Upper lobe of left lung (tissue), 6 donors: ENCODE measurements at places on chromosomes 5 and 9. TPM values are rescaled to one million over a fixed set of nuclear protein-coding genes. Genes with fewer than 3 reads are reported as not detected.

SERF1A gene
- total RNA-seq: 9.0 TPM

- no peak overlapping the region for H3K4me3 ChIP-seq
- no peak overlapping the region for H3K27ac ChIP-seq
- peaks cover 12% of the 10 kb centered on the region for H3K27me3 ChIP-seq
- no peak for DNase-seq
- no peaks in the 10 kb centered on the region for H3K36me3 ChIP-seq
- peaks cover 29% of the 10 kb centered on the region for H3K4me1 ChIP-seq
Measured at GRCh38 chr5:154608531-154609011, 130.5 kb upstream of the HAND1 start.

DNA sequence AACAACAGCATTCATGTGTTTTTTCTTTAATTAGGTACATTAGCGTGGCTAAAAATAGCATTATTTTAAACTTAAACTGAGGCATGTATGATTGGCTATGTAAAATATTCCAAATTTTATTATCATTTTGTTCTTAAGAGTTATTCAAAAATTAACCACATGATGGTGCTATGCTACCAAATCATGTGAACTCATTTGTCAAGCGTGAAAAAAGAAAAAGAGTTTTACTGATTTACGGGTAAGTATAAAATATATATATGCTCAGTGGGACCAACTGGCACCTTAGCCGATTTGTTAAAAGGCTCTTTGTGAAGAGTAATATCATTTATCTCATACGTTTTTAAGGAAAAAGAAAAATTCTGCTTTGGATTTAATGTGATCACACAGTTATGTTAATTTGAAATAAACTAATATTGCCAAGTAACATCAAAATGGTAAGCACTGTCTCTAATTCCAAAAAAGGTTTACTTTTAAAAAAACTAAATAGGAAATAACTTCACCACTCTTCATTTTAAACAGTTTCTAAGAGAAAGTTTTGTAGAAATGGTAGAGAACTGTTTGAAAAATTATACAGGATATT is 1042.3 kb downstream of the CDH12 start:
- DNase-seq: no peak
- H3K27me3 ChIP-seq: no peaks in the 10 kb centered on the region
- no peak overlapping the region for H3K4me3 ChIP-seq
- no peaks in the 10 kb centered on the region for H3K4me1 ChIP-seq

INSL6 gene
- total RNA-seq: not detected

PCDHGC3 gene
- 61.7 TPM for total RNA-seq

DNA sequence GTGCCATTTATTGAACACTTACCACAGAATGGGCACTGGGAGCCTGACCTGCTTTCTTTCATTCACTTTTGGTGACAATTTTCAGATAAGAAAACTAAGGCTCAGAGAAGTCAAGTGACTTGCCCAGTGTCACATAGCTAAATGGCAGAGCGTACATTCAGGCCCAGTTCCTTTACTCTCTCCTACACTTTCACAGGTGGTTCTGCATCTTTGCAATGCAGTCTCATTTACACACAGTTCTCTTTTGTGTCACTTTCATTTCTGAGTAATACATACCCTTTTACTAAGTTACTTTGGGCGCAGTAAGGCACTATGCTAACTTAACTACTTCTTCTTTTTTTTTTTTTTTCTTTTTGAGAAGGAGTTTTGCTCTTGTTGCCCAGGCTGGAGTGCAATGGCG is 8.3 kb downstream of the NFIL3 start:
- no peaks in the 10 kb centered on the region for H3K27me3 ChIP-seq
- H3K4me3 ChIP-seq: no peak overlapping the region

NR5A1 gene
- 0.30 TPM for total RNA-seq

- peaks cover 32% of the 10 kb centered on the region for H3K4me1 ChIP-seq
- no peak overlapping the region for H3K4me3 ChIP-seq
- no peak for DNase-seq
- H3K27ac ChIP-seq: peak overlapping the region; percentile 99
- no peaks in the 10 kb centered on the region for H3K36me3 ChIP-seq
Measured at GRCh38 chr9:33813712-33814641, 3.0 kb upstream of the UBE2R2 start.

DNA sequence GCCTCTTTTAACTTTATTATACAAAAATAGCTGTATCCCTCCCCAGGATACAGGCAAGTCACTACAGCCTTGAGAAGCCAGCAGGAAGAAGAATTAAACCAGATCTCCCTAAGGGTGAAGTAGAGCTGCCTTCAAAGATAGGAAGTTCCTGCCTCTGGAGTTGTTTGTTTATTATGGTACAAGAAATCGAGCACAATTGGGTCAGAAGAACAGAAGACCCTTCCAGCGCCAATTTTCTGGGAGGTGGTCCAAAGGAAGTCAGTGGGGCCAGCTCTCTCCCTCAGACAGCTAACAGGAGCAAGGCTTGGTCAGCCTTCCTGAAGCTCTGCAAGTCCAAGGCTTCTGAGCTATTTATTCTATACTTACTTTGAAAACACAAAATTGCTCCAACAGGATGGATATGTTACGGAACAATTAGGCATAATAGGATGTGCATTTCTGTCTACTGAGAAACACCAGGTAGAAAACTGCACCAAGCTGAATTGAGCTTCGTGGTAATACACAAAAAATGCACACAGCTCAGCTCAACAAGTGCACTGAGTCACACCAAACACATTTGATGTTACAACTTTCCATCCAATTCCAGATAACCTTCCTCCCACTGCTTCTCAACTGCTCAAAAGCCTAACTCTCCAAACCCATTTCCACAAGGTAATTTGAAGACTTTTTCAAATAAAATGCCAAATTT is 16.0 kb downstream of the SERINC5 start:
- no peaks in the 10 kb centered on the region for H3K36me3 ChIP-seq
- H3K27ac ChIP-seq: peak overlapping the region; percentile 35
- peaks cover 15% of the 10 kb centered on the region for H3K4me1 ChIP-seq
- no peak for DNase-seq
- H3K4me3 ChIP-seq: no peak overlapping the region

CRHBP gene
- total RNA-seq: 0.30 TPM

- H3K4me1 ChIP-seq: no peaks in the 10 kb centered on the region
- no peaks in the 10 kb centered on the region for H3K27me3 ChIP-seq
- H3K27ac ChIP-seq: no peak overlapping the region
- no peak for DNase-seq
Measured at GRCh38 chr9:91786132-91786896, 163.7 kb downstream of the ROR2 start.

DNA sequence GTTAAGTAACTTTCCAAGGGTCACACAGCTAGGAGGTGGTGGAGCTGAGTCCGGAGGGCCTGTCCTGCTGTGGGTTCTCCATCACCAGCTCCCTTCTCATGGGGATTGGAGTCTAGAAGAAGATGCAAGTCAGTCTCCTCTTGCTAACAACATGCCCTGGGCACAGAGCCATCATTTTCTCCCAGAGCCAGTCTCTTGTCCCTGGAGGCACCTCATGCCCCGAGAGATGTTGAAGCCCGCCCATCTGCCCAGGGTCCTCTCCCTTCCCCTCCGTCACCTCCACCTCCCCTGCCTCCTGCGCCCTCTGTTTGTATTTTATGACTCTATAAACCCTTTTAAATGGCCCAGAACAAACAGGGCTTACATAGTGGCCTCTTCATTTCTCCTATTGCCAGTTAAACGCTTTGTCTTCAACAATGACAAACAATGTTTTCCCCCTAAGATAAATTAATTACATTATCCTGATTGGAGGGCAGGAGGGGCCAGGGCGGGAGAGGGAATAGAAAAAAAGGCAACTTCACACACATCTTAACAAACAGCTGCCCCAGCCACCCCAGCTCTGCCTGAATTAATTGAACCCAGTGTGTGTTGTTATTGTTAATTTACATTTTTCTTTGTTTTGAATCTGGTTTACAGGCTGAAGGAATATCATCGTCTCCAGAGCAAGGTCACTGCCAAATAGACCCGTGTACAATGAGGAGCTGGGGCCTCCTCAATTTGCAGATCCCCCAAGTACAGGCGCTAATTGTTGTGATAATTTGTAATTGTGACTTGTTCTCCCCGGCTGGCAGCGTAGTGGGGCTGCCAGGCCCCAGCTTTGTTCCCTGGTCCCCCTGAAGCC is 55.8 kb downstream of the ASS1 start:
- no peak overlapping the region for H3K27ac ChIP-seq
- no peaks in the 10 kb centered on the region for H3K27me3 ChIP-seq
- H3K36me3 ChIP-seq: peaks cover 20% of the 10 kb centered on the region
- DNase-seq: no peak
- no peak overlapping the region for H3K4me3 ChIP-seq
- H3K4me1 ChIP-seq: no peaks in the 10 kb centered on the region

- H3K4me1 ChIP-seq: no peaks in the 10 kb centered on the region
- no peaks in the 10 kb centered on the region for H3K36me3 ChIP-seq
- H3K27me3 ChIP-seq: no peaks in the 10 kb centered on the region
Measured at GRCh38 chr9:113645978-113646253, 182.4 kb downstream of the RGS3 start.

GRCh38 chr5:893711-894110 is 1.0 kb downstream of the TRIP13 start:
- H3K27me3 ChIP-seq: no peaks in the 10 kb centered on the region
- no peak overlapping the region for H3K27ac ChIP-seq
- H3K4me3 ChIP-seq: no peak overlapping the region
- H3K36me3 ChIP-seq: peaks cover 14% of the 10 kb centered on the region

GRCh38 chr9:136521537-136521936 is 24.3 kb downstream of the NOTCH1 start:
- no peaks in the 10 kb centered on the region for H3K27me3 ChIP-seq
- H3K27ac ChIP-seq: peak overlapping the region; percentile 80
- peaks cover 17% of the 10 kb centered on the region for H3K36me3 ChIP-seq
- H3K4me3 ChIP-seq: no peak overlapping the region
- no peak for DNase-seq

DNA sequence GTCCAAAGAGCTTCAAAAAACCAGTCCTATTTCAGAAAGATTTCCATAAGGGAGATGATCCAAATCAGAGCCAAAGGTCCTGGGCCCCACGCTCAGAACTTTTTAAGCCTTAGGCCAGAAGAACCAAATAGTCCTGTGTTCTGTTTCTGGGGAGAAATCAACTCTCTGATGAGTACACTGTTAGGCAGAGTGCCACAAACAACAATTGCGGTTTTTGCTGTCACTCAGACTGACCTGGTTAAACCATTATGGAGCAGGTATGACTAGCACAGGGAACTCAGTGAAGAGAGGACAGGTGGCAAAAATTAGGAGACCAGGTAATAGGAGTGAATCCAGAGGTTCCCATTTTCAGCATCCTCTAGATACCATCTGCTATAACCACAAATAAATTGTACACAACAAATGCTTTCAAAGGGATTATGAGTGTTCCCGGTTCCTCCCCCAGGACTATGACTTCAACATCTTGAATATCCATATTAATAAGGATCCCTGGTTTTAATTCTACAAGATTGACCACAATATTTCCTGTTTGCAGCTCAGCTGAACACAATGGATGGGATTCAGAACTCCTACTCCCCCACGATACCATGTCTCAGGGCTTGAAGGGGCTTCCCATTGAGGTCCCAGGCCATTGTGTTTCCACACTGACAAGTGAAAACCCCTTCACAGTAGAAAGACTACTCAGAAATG is 52.1 kb upstream of the FREM1 start:
- H3K4me3 ChIP-seq: no peak overlapping the region
- H3K36me3 ChIP-seq: no peaks in the 10 kb centered on the region
- no peak overlapping the region for H3K27ac ChIP-seq
- no peaks in the 10 kb centered on the region for H3K27me3 ChIP-seq

GRCh38 chr9:69500896-69501295 is 171.3 kb downstream of the APBA1 start:
- H3K27ac ChIP-seq: no peak overlapping the region
- H3K36me3 ChIP-seq: no peaks in the 10 kb centered on the region
- H3K4me1 ChIP-seq: no peaks in the 10 kb centered on the region
- no peak for DNase-seq
- H3K4me3 ChIP-seq: no peak overlapping the region
- H3K27me3 ChIP-seq: no peaks in the 10 kb centered on the region

GRCh38 chr5:171570244-171570825 is 150.9 kb downstream of the FGF18 start:
- no peaks in the 10 kb centered on the region for H3K4me1 ChIP-seq
- H3K4me3 ChIP-seq: no peak overlapping the region
- no peak for DNase-seq
- no peaks in the 10 kb centered on the region for H3K36me3 ChIP-seq
- no peaks in the 10 kb centered on the region for H3K27me3 ChIP-seq

COL23A1 gene
- 3.1 TPM for total RNA-seq

QRFP gene
- total RNA-seq: not detected

DNA sequence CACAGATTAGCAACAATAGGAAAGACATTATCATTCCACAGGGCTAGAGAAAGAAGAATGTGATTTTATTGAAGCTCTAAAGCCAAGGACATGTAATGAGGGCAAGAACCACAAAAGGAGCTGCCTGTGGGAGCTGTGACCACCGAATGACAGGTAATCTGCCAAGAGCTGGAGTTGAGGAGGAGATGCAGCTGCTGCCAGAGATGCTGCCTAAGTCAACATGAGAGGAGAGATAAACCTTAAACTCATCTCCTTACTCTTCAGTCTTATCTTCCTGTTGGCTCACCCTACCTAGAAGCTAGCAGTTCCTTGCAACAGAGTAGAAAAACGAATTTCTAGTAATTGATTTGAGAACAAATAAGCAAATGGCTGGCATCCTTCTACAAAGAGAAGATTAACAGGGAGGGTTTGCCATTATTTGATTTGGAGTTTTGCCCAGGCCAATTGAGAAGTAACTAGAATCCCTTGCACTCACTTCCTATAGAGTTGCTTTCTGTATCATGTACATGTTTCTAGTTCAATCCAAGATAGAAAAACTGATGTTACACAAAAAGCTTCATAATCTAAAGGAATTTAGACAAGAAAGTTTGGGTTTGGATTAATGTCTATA is 539.2 kb downstream of the TLE1 start:
- no peaks in the 10 kb centered on the region for H3K27me3 ChIP-seq
- H3K36me3 ChIP-seq: no peaks in the 10 kb centered on the region
- H3K4me3 ChIP-seq: no peak overlapping the region

CDH9 gene
- not detected for total RNA-seq

DNA sequence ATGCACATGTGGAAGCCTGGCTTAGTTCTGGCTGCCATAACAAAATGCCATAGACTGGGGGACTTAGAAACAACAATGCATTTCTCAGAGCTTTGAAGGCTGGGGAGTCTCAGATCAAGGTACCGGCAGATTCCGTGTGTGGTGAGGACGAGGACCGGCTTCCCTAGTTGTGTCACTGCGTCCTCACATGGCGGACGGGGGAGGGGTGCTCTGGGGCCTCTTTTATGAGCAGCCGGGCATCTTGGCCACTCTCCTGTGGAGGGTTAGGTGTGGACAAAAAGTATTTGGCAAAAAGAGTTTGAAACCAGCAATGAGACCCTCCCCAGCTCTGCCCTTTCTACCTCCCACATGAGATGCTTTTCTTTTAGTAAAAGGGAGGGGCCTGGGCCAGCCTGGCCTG is 118.5 kb upstream of the LPCAT1 start:
- no peak overlapping the region for H3K27ac ChIP-seq
- no peak overlapping the region for H3K4me3 ChIP-seq
- no peak for DNase-seq
- peaks cover 19% of the 10 kb centered on the region for H3K27me3 ChIP-seq
- H3K4me1 ChIP-seq: peaks cover 11% of the 10 kb centered on the region

- H3K27me3 ChIP-seq: no peaks in the 10 kb centered on the region
- H3K27ac ChIP-seq: no peak overlapping the region
- DNase-seq: no peak
- H3K4me1 ChIP-seq: peaks cover 9% of the 10 kb centered on the region
Measured at GRCh38 chr9:27349698-27350080, 52.7 kb upstream of the EQTN start.
